ENCODE measurements at places on chromosomes 7 and 10.

DNA sequence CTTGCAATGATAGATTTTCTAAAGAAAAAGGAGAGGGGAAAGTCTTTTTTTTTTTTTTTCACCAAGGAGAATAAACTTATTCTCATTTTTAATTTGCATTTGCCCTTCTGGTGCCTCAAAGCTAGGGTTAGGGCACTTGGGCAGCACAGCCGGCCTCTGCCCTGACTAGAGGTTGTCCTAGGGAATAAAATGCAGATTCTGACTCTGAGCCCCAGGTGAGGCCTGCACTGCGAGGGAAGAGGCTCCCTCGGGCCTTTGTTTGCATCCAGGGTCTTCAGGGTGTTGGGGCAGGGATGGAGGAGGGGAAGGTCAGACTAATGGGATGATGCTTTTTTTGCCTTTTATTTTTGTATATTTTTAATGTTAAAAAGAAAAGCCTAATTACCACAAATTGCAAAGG, 7.8 kb downstream of the MYL7 start:
- no peak for DNase-seq

DNA sequence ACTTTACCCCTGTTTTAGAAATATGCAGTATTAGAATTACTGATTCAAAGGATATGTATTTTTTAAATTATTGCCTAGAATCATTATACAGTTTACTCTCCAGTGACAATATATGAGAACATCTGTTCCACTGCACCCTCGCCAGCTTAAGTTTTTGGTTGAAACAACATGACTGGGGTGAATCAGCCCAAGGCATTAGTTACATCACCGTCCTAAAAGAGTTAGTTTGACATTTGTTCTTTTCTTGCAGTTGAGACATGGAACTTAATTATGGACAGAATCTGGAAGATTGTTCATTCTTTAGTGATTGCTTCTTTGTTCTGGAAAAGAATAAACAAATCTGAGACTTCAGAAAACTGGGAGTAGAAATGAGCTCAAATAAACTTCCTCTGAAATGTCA, 167.3 kb upstream of the DKK1 start:
- peak; percentile 76 for DNase-seq

DNA sequence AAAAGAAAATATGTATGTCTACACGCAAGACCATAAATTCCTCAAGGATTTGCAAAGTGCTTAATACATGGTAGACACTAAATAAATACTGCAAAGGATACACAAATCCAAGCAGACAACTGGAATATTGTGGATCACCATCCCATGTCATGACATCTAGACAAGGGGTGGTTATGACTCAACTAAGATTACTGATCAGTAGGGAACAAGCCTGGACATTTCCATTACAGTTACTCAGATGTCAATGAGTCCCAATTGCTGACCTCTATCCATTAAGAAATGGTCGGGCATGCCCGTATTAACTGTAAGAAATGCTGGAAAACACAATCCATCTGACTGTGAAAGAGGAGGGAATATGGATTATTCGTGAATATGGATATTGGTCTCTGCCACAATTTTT, 27.6 kb upstream of the RUFY2 start:
- no peak for DNase-seq

DNA sequence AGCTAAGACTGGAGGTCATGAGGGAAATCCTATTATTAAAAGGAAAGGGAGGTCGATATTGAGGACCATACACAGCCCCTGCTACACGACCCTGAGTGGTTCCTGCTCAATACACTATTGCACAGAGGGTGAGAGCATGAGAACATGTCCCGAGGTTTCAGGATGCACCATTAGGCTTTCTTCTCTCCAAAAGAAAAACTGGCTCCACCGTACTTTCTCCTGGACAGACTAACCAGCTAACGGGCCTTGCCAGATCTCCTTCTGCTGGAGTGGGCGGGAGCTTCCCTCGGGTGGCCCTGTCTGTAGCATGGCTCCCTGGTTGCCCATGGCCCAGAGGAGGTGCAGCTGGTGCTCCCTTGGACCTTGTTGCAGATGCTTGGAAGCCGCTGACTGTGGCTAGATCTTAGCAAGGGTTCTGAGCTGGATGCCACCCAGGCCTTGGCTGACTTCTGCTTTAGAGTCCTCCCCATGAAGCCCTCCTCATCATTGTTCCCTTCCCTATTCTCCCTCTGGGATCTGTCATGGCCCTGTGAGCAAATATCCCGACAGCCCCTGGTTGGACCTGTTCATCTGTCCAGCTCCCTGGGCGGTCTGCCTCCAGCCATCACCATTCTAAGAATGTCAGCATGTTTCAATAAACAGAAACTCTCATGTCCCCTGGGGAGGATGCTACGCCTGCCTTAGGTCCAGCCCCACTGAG, 52.9 kb upstream of the SHH start:
- no peak for DNase-seq

DNA sequence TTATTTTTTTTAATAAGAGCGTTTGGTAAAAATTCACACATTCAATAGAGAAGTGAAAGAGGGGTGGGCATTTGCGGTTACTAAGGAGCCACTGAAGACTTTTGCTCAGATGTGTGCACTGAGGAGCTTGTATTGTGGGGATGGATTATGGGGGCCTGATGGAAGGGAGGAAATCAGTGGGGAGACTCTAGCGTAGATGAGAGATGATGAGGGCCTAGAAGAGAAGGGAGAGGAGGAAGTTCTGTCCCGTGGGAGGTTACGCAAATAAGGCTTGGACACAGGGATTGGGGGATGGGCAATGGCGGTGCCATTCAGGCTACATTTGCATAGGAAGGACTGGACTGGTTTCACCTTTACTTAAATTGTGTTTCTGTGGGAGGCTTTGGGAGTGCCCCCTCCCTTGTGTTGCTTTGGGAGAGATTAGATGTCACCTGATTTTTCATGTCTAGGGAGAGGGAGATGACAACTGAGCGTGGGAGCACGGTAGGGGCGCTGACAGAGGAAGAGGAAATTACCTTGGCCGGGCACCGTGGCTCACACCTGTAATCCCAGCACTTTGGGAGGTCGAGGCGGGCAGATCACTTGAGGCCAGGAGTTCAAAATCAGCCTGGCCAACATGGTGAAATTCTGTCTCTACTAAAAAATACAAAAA, 2.2 kb upstream of the HIP1 start:
- DNase-seq, result no peak

DNA sequence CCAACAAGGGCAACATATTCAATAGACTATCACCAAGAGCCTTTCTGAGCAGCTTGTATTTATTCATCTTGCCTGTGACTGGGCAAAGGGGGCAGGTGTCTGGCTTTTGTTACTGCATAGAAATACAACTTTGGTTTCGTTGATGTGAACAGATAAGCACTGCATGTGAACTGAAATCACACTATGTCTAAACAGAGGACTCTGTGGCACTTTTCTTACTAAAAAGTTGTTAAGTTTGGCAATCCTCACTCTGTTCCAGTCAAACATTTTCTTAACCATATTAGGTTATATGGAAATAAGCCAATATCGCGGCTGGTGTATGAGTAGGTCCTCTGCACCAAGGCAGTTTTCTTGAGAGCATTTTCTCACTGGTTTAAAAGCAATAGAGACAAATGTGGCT, 48.5 kb downstream of the CALD1 start:
- peak; percentile 81 for DNase-seq

DNA sequence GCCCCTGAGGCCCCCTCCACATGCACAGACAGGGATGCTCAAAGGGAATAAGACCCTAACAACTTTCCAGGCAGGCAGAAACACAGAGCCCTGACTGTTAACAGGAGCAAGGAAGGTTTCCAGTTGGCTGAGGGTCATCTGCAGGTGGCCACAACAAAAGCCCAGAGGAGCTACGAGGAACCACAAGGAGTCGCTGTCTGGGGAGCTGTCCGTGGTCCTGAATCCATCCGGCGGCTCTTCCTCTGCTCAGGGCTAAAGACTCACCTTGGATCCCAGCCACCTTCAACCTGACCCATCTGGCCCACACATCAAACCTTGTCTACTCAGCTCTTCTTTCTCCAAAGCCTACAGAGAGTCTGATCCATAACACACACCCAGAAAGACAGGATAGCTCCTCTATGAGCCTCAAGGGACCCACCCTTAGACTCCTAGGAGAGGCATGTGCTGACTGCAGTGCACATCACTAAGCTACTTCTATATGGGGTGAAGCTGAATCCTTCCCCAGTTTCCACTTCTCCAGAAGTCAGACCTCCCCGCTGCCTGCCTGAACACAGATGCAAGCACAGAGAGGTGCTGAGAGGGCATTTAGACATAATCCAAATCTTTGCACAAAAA, 104.0 kb downstream of the SLIT1 start:
- peak; percentile 72 for DNase-seq

- DNase-seq, result no peak
These were observed 91.7 kb upstream of the PITRM1 start for GRCh38 chr10:3264161-3264761.

DNA sequence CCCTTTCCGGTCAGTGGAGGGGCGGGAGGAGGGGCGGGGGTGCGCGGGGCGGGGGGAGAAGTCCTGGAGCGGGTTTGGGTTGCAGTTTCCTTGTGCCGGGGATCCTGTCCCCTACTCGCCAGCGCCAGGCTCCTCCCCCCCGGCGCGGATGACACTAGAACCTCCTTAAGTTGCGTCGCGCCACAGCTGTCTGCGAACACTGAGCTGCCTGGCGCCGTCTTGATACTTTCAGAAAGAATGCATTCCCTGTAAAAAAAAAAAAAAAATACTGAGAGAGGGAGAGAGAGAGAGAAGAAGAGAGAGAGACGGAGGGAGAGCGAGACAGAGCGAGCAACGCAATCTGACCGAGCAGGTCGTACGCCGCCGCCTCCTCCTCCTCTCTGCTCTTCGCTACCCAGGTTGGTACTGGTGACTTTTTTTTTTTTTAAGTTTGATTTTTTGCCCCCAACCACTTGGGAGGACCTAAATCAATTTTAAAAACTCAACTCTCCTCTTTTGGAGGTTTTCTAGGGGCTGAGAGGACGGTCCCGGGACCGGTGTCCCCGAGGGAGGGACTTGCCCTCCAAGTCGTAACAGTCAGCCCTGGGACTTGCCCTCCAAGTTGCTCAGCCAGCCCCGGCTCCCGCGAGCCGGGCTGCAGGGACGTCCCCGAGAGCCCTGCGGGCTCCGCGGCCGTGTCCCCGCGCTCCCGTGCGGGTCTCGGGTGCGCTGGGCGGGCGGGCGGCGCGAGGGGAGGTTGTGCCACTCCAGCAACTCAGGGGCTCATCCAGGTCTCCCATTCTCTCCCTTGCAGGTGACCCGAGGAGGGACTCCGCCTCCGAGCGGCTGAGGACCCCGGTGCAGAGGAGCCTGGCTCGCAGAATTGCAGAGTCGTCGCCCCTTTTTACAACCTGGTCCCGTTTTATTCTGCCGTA, at the start of gene GATA3:
TSS of gene GATA3 (plus strand) at position 195 of the 914 bp plus-strand sequence. CDS start 968 bp downstream, outside the sequence.
- peak; percentile 46 for DNase-seq

GRCh38 chr7:44104860-44105771, 971 bp downstream of the AEBP1 start:
- DNase-seq, result peak; percentile 80

DNA sequence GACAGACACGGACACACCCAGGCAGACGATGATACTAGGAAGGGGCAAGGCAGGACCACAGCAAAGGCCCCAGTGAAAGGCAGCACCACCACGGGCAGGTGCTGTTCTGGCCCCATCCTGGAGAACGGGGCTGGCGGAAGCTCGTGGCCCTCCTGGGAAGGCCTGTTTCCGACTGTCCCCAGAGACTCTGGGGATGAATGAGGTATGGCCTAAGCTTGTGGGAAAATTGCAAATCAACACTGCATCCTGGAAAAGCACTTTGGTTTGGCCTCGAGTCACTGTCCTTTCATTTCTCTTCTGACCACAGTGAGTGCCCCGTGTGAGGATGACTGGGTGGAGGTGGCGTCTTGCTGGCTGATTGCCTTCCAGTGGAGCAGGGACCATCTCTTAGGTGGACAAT, 81.6 kb upstream of the ANLN start:
- DNase-seq, result peak; percentile 46

DNA sequence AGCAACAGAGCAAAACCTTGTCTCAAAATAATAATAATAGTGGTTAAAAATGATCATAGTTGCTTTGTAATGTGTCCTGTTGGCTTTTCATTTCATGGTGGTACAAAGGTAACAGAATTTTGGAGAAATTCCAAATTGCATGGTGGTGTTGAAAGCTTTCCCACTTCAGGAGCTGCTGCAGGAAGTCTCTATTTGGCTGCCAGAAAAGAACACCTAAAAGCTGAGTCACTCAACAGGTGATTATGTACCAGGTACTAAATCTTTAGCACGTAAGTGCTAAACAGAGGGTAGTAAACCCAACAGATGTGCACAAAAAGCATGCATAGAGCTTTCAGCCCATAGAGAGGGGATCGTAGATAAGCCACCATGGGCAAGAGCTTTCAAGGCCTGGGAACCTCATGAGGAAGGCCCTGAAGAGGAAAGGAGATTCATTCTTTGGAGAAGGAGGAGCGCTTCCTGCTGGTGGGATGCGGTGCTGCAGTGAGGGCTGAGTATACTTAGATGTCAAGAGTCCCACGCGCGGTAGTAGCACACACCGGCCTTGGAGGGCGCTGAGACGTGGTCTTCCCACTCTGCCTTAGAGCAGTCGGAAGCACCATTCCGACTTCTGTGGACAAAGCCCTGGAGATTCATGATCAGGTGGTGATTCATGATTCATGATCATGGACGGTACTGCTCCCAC, 118.7 kb downstream of the RALA start:
- DNase-seq, result peak; percentile 32

DNA sequence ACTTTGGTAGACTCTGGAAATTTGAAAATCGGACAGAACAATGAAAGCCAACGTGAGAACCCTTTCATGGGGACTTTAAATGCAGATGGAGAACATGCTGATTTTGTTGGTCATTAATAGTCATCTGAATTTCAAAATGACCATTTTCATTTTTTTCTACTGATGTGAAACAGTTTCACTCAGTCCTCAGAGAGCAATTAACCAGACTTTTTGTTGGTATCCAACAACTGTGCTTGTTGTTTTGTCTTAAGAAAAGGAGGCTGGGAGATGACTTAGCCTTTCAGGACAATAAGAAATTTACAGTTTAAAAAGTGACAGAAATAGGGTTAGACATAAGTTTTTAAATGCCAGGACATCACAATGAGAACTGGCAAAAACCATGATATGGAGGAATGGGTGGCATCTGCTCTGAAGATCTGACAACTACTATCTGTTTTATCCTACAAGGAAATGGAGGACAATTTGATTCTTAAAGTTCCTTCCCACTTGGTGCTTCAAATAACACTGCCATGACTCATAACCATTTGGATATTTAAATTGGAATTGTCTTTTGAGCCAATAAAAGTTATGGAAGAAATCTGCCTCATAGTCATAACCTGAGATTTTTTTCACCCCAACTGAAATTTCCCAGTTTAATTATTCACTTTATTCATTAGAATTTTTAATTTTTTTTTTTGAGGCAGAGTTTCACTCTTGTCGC, 87.2 kb upstream of the HPS1 start:
- peak; percentile 60 for DNase-seq

DNA sequence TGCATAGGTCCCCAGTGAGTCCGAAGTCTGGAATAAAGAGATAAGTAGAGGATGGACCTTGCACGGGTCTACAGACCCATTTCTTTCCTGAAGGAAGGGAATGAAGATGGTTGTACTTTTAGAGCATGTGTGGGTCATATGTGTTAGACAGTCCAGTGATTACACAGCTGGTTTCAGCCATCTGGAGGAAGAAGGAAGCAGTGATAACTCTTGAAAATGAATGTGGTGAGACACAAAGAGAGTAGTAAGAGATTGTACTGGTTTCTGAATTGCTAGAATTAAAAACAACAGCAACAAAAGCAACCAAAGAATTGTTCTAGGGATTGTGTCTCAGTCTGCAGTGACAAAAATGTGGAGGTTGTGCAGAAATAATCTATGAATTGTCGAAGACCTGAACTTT, 258.9 kb downstream of the SUGCT start:
- no peak for DNase-seq

- no peak for DNase-seq
These were observed 26.3 kb downstream of the CLRN3 start for GRCh38 chr10:127866276-127867013.
